Endothelial cell of umbilical vein (primary cell): ENCODE measurements at places on chromosomes 11 and 22. TPM values are rescaled to one million over a fixed set of nuclear protein-coding genes. Genes with fewer than 3 reads are reported as not detected.

DNA sequence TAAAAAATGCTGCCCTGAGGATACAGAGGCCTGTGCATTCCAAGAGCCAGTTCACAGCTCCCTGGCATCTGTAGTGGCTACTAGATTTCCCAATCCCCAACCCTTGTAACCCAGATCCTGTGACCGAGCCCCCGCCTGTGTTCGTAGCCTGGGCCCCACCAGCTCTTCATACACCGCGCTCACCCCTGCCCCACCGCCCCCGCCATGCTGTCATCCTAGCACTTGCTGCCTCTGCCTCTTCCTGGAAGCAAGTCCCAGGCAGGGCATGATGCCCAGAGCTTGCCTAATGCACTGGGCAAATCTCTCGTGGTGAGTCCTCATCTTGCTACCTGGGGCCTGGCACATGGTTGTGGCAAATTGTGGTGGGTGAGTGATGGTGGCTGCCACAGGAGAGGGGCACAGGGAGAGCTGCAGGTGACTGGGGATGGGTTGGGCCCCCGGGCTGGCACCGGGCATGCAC, 7.1 kb downstream of the MGAT3 start:
- DNase-seq: no peak

DNA sequence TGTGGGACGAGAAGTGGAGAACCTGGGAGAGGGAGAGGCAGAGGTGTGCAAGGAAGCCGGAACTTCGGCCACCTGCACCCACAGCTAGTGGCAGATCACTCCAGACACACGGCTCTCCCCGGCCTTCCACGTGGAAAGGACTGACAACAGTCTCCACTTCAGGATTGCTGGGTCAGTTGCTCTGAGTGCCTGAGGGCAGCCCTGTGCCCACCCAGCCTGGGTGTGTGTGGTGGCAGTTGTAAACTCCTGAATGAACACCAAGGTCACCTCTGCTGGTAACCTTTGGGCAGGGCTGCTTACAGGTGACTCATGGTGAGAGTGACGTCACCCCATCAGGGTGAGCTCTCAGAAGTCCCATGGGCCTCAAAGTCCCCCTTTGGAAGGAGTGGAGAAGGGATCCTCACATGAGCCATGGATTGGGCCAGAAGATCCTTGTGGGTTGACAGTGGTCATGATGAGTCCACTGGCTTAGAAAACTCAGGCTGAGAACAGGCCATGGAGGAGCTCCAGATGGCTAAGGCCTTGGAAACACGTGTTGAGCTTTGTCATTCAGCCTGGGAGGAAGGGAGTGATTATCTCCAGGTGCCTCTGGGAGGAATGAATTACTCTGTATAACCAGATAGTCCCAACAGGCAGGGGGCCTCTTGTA, 71.3 kb downstream of the BCR start:
- no peak for DNase-seq

- DNase-seq: no peak
Observed at GRCh38 chr11:1636291-1636950, 6.8 kb downstream of the KRTAP5-5 start.

GRCh38 chr11:63670096-63670432, 1.1 kb downstream of the ATL3 start:
- DNase-seq: no peak

DNA sequence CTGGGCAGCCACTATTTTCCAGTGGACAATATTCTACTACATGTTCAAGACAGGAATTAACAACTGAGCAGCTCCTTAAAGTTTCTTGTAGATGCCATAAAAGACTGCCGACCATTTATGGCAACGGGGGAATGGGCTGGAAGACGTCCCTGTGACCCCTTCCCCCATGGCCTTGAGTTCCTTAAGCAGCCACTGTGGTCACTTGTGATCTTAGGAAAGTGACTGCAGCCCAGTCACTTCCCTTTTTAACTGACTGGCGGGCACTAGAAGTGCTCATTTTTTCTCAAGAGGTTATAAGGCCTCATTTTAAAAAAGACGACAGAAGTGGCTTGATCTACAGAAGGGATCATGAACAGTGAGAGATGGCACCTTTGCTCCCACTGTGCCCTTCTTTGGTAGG, 153.2 kb upstream of the NARS2 start:
- no peak for DNase-seq

GRCh38 chr22:38298312-38299005, 18.8 kb downstream of the CSNK1E start:
- DNase-seq: no peak

DNA sequence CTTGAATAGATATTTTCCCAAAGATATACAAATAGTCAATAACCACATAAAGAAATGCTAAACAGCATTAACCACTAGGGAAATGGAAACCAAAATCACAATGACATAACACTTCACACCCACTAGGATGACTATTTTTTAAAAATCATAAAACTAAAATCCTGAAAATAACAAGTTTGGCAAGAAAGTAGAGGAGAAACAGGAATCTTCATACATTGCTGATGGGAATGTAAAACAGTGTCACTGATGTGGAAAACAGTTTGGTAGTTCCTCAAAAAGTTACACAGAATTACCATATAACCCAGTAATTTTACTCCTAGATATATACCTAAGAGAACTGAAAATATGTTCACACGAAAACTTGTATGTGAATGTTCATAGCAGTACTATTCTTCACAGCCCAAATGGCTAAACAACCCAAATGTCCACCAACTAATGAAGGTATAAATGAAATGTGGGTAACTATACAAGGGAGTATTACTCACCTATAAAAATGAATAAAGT, 12.5 kb downstream of the PICALM start:
- DNase-seq: no peak

MTMR3 gene
- 30.1 and 31.5 TPM in 2 replicates for total RNA-seq

GRCh38 chr22:38614332-38615063, 41.7 kb downstream of the FAM227A start:
- DNase-seq: no peak

DNA sequence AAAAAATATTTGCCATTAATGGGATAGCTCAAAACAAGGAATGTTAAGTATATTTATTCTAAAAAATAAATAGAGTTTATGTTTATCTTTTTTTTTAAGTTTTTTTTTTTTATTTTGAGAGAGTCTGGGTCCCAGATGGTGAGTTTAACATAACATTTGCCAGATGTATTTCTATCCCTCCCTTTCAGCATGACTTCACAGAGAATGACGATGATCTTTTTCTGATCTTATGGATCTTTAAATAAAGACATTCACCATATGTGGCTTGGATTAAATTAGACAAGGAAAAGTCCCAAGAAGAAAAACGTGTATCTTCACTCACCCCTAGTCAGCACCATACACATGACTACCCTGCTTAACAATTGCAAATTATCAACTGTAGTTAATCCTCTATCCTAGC, 839.8 kb upstream of the CNTN5 start:
- DNase-seq: no peak

FEN1 gene
- 57.9 and 60.5 TPM in 2 replicates for total RNA-seq

- no peak for DNase-seq
Observed at GRCh38 chr11:742156-742546, 5.1 kb upstream of the TALDO1 start.

DNA sequence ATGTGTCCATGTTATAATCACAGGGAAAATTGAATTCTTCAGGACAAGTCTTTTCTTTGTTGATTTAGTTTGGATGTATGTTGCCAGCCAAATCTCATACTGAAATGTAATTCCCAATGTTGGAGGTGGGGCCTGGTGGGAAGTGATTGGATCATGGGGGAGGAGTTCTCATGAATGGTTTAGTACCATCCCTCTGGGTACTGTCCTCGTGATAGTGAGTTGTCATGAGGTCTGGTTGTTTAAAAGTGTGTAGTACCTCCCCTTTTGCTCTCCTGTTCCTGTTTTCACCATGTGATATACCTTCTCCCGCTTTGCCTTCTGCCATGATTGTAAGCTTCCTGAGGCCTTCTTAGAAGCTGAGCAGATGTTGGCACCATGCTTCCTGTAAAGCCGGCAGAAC, 100.3 kb downstream of the CCDC81 start:
- DNase-seq: no peak

DNA sequence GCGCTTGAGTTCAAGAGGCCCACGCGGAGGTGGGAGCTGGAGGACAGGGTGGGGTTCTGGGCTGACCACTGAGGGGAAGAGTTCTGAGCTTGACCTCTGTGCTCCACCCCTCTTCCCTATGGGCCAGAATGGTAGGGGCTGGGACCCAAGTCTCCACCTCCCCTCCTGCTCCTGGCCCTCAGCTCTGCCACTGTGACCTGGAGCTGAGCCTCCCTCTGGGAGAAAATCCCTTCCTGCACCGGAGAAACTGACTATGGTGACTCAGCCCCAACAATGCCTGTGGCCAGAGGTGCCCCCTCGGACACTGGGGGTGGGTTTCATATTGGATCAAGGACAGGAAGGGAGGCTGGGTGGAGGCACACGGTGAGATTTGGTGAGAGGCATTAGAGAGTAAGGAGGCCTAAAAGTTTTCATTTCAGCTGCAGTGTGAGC, 23.0 kb downstream of the RELT start:
- DNase-seq: peak; percentile 33

SYT9 gene
- 0.25 TPM in 1 of 2 replicates, not detected in the other for total RNA-seq

GRCh38 chr11:63610604-63611394, 3.4 kb downstream of the PLAAT3 start:
- DNase-seq: no peak

BID gene
- total RNA-seq: 39.0 and 48.2 TPM in 2 replicates

GRCh38 chr22:38032681-38033521, 24.3 kb upstream of the PICK1 start:
- no peak for DNase-seq

OR10W1 gene
- total RNA-seq: not detected in 2 replicates

- DNase-seq: no peak
Observed at GRCh38 chr11:72240461-72241290, 3.3 kb downstream of the PHOX2A start.

SLC17A6 gene
- total RNA-seq: not detected in 2 replicates

DNA sequence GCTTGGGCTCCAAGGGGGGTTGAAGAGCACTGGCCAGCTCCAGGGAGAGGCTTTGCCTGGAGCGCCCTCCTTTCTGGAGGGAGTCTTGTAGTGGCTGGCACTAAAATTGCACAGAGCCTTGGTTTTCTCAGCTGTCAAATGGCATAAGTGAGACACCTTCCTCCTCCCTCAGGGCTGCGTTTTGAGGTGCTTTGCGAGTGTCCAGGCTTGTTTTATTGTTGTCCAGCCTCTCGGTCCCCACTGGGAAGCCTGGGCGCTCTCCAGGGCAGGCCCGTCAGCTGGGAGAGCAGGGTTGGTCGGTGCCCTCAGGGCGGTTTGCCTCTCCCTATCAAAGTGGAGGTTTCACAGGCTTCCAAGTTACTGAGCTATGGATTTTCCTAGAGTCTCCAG, 149.3 kb upstream of the B3GAT1 start:
- no peak for DNase-seq

GRCh38 chr11:74185695-74186094, 14.6 kb downstream of the PPME1 start:
- no peak for DNase-seq

DNA sequence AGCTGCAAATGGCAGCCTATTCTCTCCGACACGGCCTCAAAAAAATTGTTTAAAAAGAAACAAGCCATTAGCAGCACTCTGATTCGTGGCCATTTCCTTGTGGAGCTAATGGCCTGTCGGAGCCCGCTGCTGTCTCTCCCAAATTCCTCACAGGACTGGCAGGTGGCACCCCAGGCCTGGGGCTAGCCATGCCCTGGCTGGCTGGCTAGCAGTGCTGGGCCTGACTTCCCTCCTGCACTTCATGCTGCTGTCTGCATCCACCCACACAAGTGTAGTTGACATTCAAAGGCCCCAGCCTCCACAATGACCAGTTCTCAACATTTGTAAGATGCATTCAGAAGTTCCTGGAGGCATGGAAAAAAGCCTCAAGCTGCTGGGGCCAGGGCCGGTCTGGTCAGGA, 61.5 kb downstream of the SMCO4 start:
- DNase-seq: no peak

GRCh38 chr22:19149047-19149883, 827 bp downstream of the GSC2 start:
- no peak for DNase-seq

DNA sequence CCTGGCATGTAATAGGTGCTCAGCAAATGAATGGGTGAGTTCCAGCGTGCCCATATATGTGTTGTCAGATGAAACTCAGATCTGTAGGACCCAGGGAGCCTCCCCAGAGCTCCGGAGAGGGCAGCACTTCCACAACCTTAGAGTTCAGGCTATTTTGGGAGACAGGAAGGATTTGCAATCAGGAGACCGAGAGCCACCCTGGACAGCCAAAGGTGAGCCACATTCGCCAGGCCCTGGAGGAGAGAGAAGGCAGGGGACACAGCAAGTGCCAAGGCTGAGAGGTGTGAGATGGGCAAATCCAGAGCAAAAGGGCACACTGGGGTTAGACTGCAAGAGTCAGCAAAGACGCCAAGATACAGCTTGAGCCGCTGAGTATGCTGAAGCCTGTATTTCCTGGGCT, 66.4 kb downstream of the CD82 start:
- DNase-seq: no peak

DNA sequence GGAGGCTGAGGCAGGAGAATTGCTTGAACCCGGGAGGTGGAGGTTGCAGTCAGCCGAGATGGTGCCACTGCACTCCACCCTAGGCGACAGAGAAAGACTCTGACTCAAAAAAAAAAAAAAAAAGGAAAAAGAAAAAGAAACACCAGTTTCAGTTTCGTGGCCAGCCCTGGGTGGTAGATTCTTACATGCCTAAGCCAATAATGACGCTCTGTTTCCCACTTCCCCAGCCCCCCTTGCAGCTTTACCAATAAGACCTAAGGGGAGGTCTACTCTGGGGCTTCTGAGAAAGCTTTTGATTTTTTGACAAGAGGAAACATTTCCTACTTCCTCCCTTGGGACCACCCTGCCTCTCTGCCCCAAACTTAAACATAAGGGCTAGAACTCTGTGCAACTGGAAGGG, 30.0 kb upstream of the PTPRJ start:
- no peak for DNase-seq

GRCh38 chr11:117356126-117356890, 28.7 kb downstream of the CEP164 start:
- no peak for DNase-seq

CCDC116 gene
- 0.33 and 0.53 TPM in 2 replicates for total RNA-seq

GRCh38 chr11:122038543-122038942, 77.5 kb downstream of the BLID start:
- DNase-seq: no peak

DNA sequence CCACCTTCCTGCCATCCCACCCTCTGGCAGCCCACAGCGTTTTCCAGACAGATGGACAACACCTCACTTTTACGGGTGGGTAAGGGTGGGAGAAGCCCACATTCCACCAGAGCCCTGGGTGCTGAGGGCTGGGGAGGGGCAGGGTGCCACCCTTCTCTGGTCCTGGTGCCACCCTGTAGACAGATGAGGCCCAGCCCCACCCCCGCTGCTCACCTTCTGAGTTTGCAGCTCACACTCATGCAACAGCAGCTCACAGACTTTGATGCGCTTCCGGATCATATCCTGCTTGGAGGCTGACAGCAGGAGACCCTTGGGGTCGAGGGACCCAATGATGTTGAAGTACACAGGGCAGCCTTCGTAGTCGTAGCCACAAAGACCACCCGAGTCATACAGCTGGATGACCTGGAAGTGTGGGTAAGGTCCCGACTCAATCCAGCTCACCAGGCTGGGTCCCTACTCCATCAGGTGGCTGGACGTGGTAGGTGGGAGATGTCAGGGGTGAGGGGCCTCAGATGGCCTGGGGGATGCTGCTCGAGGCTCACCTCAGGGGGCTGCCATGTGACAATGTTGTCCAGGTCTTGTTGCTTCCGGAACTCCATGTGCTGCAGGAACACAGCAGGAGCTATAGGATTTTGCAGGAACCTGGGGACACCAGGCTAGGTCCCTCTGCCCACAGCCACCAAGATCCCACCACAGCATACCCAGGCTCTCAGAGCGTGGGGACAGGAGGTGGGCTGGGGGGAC, 10.3 kb downstream of the SEC14L4 start:
- no peak for DNase-seq
